Stimulated activated CD8-positive, alpha-beta memory T cell treated with anti-CD3 and anti-CD28 coated beads, Interleukin-7, amount 100 ng/mL, for 4 hours (primary cell): ENCODE measurements at places on chromosomes 1 and 21.

GRCh38 chr21:28483301-28484035 is 509.2 kb downstream of the LTN1 start:
- DNase-seq: no peak

- no peak for DNase-seq
Observed at GRCh38 chr1:20644416-20644815, 11.2 kb downstream of the PINK1 start.

- DNase-seq: peak; percentile 27
Observed at GRCh38 chr1:53340660-53341520, 13.0 kb upstream of the LRP8 start.

DNA sequence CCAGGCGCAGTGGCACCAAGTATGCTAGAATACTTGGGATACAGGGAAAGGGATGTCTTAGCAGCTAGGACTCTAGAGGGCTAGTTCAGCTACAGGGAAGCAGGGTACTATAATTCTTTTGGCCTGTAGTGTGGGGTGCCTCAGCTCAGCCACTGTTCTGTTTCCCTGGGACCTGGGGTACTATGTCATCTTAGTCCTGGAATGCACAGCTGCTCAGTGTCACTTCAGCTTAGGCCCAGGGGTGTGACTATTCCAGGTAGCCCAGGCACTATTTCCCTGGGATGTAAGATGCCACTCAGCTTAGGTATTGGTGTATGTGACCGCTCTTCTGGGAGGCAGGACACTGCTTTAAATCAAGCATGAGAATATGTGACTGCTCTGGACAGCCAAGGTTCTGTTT is 34.1 kb downstream of the RGSL1 start:
- DNase-seq: no peak
